ENCODE measurements at places on chromosomes 13 and 19.

- DNase-seq: peak; percentile 34
These were observed 14.9 kb downstream of the ARID3A start for GRCh38 chr19:940591-941291.

DNA sequence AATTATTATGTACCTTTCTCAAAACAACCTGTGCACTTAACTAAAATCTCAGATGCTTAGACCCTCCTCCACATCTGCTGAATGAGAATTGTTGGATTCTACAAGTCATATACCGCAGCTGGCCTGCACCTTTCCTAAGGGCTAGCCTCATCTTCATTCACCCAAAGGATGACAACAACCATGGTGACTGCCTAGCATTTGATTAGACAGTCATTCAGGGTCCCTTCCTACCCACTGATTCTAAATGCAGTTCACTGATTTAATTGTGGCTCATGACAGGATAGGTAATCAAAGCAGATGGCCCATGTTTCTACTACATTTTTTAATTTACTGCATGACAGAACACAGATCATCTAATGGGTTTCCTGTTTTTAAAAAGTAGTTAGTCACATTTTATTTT is 551.9 kb upstream of the SLC10A2 start:
- DNase-seq: no peak

GRCh38 chr13:33454844-33455705 is 169.5 kb upstream of the STARD13 start:
- no peak for DNase-seq

- DNase-seq: no peak
These were observed 9.7 kb downstream of the MAST3 start for GRCh38 chr19:18107235-18107634.

DNA sequence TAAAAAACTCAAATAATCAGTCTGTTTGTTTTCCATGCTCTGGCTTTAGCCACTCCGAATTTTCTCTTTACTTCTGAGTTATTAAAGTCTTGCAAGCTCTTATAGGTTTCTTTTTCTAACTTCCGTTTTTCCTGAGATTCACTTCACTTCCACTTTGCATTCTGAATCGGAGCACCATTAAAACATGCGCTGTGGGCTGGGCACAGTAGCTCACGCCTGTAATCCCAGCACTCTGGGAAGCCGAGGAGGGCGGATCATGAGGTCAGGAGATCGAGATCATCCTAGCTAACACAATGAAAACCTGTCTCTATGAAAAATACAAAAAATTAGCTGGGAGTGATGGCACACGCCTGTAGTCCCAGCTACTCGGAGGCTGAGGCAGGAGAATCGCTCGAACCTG is 357.9 kb downstream of the SLITRK6 start:
- DNase-seq: no peak

- DNase-seq: peak; percentile 41
These were observed 6.6 kb upstream of the NPAS1 start for GRCh38 chr19:47013041-47013517.

DNA sequence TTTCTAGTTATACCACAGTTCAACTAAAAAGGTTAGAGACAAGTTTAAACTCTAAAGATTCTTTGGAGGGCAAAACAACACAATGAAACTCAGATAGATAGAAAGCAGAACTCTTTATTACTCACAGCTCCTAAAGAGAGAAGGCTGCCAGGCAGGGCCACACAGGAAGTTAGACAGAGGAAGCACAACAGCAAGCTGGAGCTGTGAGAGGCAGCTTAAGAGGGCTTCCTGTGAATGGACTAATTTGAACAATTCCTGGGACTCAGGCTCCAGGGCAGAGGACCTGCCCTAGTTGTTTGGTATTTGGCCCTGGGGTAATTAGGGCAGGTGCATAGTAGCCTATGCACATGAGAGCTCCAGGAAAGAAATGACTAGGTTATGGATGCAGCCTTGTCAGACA is 803.6 kb downstream of the DIAPH3 start:
- DNase-seq: no peak

- DNase-seq: peak; percentile 81
These were observed 1.2 kb upstream of the INAFM1 start for GRCh38 chr19:47273313-47274070.

- no peak for DNase-seq
These were observed 190.6 kb upstream of the NBEA start for GRCh38 chr13:34751492-34751891.

All from stimulated activated CD8-positive, alpha-beta memory T cell treated with anti-CD3 and anti-CD28 coated beads, Interleukin-7, amount 100 ng/mL, for 4 hours (primary cell).